ENCODE measurements at places on chromosomes 5 and 9.

GRCh38 chr9:128724744-128725211 is 851 bp upstream of the ZDHHC12 start:
- no peak for DNase-seq

DNA sequence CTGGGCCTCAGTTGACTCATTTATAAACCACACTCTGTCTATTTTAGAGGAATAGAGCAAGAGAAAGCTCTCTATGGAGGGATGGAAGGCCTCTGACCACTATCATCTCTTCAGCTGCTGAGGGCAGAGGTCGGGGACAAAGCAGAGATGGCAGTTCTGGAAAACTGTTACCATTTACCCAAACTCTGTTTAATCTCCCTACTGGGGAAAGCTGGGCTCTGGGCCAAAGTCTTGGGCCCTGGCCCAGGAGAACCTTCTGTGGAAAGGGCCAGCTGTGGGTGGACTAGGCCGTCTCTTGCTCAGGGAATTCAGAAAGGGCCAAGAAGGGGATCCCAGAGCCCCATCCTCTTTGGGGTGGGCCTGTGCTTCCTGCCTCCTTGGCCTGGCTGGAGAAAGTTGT is 100.0 kb downstream of the PSD2 start:
- DNase-seq: no peak

DNA sequence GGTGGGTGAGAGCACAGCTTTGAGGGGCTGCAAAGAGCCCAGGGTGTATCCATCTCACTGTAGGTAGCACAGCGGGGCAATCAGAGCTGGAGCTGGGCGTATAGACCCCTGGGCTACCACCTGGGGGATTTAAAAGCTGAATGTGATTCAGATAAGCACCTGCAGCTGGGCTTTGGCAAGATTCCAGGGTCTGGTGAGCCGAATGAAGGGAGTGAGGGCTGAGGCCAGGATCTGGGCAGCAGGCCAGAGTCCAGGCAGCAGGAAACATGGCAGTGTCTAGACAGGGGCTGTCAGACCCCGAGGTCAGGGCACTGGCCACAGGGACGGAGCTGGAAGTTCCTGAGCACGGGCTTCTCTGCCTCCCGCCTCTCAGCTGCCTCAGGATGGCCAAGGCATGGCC is 8.7 kb downstream of the ASS1 start:
- no peak for DNase-seq

- DNase-seq: no peak
Measured at GRCh38 chr5:9212605-9213004, 333.3 kb downstream of the SEMA5A start.

GRCh38 chr9:6171667-6172066 is 43.9 kb upstream of the IL33 start:
- no peak for DNase-seq

- DNase-seq: no peak
Measured at GRCh38 chr5:32004404-32004803, 169.7 kb downstream of the GOLPH3 start.

DNA sequence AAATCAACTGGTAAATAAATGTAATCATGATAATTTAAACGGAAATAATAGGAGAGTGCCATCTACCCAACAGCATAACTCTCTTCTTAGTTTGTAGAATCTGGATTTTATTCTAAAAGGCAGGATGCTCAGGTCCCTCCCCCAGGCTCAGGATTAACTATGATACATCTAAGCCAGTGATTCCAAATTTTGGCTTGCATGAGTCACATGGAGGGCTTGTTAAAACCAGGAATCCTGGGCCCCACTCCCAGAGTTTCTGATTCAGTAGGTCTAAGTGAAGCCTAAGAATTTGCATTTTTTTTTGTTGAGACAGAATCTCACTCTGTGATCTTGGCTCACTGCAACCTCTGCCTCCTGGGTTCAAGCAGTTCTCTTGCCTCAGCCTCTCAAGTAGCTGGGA is 62.3 kb upstream of the ZFR start:
- DNase-seq: no peak

DNA sequence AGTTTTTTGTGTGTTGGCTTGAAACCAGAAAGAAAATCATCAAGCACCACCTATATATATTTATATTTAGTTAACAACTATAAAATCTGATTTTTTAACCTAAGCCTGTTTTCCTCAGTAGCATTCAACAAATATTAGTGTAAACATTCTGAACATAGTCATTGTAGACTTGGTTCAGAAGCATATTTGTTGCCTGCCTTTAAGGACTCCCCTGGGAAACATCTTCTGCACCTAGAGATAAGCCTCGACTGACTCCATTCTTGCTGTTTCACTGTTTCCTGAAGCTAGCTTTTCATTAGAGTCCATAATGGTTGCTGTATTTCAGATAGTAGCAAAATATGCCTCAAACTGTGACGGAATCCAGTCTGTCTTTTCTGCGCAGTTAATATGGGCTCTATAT is 123.5 kb downstream of the TRIO start:
- no peak for DNase-seq

GRCh38 chr5:108749128-108749861 is 1.6 kb downstream of the FER start:
- no peak for DNase-seq

DNA sequence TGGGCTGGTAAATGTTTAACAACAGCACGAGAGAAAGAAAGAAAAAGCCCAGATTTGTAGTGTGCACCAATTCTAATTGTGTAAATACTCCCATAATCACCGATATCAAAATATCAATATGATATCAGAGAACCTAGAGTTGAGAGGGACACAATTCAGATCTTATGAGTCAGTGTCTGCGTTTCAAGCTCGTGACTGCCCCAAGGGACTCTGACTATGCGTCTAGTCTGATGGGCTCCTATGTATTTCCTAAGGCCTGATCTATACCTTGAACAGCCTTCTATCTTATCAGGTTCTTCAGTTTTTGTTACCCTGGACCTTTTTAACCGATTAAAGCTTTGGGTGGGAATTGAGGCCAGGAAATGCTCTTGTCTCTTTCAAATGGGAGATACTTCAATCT is 243.0 kb upstream of the SLC24A2 start:
- DNase-seq: no peak

Data from stimulated activated CD8-positive, alpha-beta memory T cell treated with anti-CD3 and anti-CD28 coated beads, Interleukin-2, amount 100 ng/mL, for 1 hour (primary cell).